Activated CD8-positive, alpha-beta memory T cell treated with anti-CD3 and anti-CD28 coated beads for 48 hours (primary cell): ENCODE measurements at places on chromosomes 16 and 17.
A peak's percentile ranks its signal among the peaks of the same experiment; 100 is the strongest.

- DNase-seq: no peak
Measured at GRCh38 chr17:75783069-75783783, 1.4 kb upstream of the UNK start.

DNA sequence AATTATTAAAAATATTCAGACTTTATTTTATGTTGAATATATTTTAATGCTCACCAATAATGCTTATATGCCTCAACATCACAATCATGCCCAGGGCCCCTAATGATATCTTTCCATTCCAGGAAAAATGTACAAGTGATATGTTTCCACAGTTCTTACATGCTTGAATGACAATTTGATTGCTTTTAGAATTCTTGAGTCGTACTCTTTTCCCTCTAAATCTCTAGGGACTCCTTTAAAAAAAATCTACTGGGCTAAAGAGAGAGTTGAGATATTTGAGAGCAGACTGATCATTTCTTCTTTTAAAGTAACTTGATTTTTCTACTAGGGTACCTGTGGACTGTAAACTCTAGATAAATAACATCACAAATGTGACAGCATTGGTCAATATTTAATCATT lies 18.2 kb upstream of the HLF start:
- no peak for DNase-seq

DNA sequence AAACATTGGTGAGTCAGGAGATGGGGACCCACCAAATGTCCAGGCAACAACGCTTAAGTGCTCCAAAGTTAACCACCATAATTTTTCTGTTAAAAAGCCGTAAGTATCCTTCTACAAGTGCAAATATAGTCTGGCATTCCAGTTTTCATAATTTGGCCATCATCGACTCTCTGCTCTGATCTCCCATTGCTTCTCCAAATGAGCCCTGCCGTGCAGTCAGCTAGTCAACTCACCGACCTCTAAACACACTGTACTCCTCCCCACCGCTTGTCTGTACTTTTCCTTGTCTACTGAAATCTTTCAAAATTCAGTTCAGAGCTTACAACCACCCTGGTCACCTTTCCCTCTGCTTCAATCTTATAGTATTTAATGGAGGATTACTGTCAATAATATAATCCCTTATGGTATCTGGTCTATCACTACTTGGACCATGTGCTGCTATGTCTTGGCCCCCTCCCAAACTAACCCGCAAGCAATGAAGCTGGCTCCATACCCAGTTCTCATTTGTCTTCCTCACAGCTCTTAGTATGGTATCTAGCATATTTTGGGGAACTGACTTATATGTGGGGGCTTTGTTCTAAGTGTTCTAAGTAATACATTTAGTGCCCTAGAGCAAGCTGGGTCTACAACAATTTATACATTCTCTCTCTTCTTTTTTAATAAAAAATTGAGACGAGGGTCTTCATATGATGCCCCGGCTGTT lies 52.7 kb upstream of the SLC25A19 start:
- DNase-seq: no peak

DNA sequence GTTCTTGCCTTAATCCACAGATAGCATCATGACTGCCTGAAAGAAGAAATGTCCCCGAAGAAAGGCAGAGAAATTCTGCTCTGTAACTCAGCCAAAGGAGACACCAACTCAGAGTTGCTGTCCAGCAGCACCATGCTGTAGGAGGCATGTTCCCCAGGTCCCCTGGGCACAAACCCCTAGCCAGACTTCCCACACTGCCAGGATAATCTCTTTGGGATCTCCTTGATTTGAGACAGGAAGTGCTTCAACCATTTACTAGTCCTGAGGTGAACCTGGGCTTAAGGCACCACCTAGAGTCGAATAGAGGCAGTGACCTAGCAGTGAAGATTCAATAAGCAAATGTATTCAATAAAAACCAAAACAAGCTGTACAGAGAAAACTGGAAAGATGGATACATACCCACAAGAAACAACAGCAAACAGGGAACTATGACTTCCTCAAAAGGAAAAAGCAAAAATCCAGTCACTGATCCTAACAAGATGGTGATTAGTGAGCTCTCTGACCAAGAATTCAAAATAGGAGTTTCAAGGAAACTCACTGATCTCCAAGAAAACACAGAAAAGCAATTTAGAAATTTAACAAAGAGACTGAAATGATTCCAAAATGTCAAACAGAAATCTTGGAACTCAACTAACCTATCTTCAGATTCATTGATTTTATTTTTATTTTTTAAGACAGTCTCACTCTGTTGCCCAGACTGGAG lies 5.7 kb downstream of the OR4D2 start:
- DNase-seq: no peak

DNA sequence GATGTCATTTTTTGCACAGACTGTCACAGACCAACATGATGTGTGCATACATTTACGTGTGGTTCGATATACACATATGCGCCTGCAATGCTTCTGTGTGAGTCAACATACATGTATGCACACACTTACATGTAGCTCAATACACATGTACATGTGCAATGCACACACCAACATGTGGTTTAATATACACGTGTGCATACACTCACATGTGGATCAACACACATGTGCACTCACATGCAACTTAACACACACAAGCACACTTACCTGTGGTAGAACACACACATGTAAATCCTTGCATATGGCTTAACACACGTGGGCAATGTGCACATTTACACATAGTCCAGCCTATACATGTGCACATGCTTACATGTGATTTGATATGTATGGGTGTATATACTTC lies 97.5 kb downstream of the CYLD start:
- no peak for DNase-seq

- DNase-seq: no peak
Measured at GRCh38 chr17:41345992-41346391, 4.6 kb downstream of the KRT33A start.

DNA sequence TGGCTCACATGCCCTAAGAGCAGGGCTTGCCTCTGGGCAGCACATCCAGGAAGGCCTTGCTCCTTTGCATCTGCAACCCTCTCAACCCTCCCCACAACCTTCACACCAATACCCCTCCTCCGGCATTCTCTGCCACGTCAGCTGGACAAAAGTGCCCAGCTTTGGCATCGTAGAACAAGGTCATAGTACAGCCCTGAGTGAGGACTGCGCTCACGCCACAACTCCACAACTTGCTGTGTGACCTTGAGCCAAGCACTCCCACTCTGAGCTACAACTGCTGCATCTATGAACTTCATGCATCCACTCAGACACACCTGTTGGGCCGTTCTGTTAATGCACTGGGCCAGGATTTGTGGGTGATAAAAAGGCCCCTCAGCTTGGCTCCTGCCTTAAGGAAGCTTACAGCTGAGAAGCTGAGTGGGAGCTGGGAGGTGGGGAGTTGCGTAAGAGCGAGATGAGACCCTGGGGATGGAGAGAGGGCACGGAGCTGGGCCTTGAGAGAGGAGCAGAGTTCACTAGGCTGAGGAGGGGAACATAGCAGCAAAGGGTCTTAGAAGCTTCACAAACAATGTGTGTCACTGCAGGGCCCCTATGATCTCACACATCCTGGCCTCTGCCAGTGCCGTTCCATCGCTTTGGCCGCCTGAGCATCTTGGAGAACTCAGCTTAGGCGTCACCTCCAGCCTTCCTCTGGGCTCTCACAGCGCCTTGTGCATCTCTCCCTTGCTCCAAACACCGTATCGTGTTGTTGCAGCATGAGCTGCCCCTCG lies 8.6 kb upstream of the MRC2 start:
- DNase-seq: no peak

GRCh38 chr17:12548558-12548957 lies 117.1 kb upstream of the MYOCD start:
- DNase-seq: no peak

GRCh38 chr17:34549966-34550365 lies 29.4 kb upstream of the TMEM132E start:
- DNase-seq: no peak

- peak; percentile 33 for DNase-seq
Measured at GRCh38 chr17:18217412-18218015, 7.9 kb upstream of the LLGL1 start.

- DNase-seq: no peak
Measured at GRCh38 chr17:68853439-68853838, 101.8 kb downstream of the ABCA8 start.

GRCh38 chr16:26365161-26365940 lies 673.6 kb downstream of the HS3ST4 start:
- DNase-seq: no peak

DNA sequence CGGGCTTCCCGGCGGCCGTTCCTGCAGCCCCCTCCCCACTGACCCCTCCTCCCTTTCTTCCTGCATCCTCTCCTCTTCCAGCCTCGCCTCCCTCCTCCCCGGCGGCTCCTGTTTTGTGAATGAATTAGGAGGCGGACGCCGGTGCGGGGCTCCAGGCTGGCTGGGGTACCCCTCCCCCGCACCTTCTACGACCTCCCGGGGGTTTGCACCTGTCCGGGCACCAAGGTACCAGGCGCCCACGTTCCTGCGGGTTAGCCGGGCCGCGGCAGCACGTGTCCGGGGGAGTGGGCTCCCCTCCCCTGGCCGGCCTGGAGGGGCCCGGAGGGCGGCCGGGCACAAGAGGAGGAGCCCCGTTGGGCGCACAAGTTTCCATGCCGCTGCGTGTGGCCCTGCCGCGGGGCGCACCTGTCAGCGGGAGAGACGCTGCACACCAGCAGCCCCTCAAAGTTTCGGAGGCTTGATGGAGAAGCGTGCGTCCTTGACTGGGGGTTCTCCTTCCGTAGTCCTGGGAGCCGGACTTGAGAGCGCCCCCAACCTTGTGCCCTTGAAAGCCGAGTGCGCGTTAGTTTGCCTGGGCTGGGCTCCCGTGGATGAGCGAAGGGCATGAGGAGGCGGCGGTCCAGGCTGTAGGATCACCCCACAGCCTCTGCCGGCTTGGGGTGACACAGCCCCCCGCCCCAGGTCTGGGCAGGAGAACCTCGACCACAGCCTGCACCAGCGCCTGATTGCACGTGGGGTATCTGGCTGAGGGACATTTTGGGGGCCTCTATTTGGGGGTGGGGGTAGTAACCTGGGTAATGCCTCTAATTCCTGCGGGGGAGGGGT lies 1.2 kb downstream of the HAS3 start:
- DNase-seq: no peak

- no peak for DNase-seq
Measured at GRCh38 chr17:63549289-63549945, 860 bp upstream of the DCAF7 start.

- DNase-seq: no peak
Measured at GRCh38 chr17:61659437-61659836, 68.4 kb upstream of the NACA2 start.

- DNase-seq: no peak
Measured at GRCh38 chr17:8066841-8067775, 20.4 kb downstream of the ALOX12B start.

DNA sequence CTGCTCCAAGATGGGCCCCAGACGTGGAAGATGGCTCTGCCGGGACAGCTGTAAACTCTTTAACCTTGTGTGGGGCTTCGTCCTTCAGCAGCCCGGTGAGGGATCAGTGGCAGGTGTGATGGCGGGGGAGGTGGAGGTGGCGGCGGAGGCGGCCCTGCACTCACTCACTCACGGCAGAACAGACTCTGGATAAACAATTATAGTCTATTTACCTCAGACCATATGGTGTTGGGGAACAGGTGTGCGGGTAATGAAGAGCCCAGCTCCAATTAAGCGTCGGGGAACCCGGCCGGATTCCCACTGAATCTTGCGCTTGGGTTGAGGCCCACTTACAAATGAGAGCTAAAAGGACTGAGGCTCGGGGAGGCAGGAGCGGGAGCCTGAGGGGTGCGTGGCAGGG lies 104.3 kb upstream of the SDK2 start:
- no peak for DNase-seq

DNA sequence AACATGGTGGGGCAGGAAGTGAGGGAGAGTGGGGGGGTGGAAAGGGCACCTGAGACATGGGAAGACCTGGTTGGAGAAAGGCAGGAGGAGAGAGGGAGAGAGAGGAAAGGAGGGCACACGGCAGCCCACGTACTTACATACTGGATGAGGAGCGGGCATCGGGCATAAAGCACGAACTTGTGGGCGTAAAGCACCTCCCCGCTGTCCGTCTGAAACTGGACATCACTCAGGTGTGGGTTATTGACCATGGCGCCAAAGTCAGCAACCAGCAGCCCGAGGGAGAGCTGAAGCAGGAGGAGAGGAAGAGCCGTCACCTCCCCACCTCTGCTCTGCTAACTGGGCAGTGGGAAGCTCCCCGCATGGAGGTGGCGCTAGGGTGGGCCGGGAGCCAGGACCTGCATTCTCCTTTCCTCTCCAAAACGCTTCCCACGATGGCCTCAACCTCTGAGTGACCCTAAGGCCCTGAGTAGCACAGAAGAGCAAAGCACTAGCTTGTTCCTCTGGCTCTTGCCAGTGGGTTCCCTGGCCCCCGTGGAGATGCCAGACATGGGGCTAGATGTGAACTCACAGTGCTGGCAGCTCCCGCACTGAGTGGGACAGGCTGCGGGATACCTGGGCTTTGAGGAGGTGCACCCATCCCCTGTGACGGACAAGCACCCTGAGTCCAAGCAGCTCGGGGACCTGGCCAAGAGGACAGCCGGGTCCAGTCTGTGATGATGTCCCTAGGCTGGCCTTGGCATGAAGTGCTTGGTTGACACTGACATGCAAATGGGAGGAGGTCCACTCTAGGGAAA lies 16.9 kb downstream of the SLX4 start:
- no peak for DNase-seq

DNA sequence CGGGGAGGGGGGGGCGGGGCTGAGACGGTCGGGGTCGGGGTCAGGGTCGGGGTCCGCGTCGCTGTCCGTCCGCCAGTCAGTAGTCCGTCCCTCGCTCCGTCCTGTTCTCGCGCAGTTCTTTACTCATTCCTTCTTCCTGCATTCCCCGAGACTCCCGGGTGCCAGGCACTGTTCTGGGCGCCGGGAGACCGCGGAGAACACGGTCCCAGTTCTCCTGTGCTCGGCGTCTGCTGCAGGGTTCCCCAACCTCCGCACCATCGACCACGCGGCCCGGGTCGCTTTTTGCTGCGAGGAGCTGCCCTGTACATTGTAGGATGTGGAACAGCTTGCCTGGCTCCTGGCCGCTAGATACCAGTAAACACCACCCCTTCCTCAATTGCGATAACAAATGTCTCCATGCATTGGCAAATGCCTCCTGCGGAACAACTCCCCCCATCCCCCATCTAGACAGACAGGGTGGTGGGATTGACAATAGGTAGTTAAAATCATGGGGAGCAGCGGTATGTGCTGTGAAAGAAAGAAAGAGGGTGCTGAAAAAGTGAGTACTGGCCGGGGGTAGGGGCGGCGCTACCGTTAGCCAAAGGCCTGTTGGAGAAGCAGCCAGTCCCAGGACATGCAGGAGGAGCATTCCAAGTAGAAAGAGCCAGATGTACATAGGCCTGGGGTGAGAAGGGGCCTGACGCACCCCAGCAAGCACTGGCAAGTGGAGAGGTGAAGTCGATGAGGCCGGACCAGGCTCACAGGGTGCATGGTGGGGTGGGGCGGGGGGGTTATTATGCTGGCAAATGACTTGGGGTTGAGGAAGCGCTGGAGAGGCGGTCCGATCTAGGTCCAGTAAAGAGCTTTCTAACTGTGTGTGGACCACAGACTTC lies 631 bp downstream of the TRAF7 start:
- DNase-seq: no peak
